Spinal cord (tissue), 10 donors: ENCODE measurements at places on chromosomes 12 and 14. TPM values are rescaled to one million over a fixed set of nuclear protein-coding genes. Genes with fewer than 3 reads are reported as not detected.

DNA sequence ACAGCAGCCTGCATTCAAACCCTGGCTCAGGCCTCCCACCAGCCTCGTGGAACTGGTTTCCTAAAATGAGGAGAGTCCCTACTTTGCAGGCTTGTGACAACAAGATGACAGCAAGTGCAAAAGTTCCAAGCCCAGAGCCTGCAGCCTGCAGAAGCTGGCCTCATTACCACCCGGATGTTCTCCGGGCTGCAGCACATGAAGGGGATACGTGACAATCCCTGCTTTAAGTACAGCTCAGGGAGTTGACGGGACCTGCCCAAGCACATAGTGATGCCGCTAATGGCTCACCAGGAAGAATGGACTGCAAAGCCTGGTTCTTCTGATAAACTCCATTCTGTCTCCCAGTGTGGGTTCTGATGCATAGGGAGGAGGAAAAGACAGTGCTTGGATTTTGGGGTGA is 15.0 kb downstream of the SSH1 start:
- DNase-seq: no peak

The TMCC3 gene
- total RNA-seq: 24.0 TPM

GRCh38 chr12:46261646-46262045 is 7.2 kb downstream of the SLC38A1 start:
- no peak for DNase-seq

The SPPL3 gene
- 30.7 TPM for total RNA-seq

The PTHLH gene
- 7.7 TPM for total RNA-seq

DNA sequence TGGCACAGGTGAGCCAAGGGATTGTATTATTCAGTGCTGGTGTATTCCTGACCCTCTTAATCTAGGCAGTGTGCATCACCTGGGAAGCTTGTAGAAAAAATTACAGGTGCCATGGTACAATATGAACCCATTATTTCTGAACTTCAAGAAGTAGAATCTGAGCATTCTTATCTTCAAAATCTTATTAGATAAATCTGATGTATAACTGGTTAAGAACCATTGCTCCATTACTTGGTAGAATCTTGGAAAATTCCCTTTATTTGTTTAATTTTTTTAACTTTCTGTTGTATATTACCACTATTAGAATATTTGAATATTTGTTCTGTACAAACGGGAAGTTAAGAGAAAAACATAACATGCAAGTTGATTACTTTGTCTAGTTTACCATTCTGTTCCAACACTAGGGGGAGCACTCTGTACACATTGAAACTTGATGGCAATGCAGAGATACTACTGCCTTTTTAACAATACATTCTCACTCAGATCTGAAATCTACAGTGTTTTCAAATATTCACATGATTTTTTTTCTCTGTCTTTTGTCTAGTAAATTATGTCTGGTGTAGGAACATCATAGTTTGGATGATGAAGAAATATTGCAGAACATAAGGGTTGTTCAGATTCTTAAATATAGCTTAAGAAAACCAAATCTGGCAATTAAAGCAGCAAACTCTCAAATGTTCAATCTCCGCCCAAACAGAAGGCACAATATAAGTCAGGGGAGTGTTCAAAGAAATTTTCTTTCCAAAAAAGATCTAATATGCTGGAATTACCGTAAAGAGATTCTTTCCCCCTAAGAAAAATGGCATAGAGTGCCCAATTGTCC is 196.6 kb downstream of the PCNX1 start:
- peak; percentile 29 for DNase-seq

- DNase-seq: no peak
Observed at GRCh38 chr12:98532687-98533304, 17.4 kb downstream of the TMPO start.

DNA sequence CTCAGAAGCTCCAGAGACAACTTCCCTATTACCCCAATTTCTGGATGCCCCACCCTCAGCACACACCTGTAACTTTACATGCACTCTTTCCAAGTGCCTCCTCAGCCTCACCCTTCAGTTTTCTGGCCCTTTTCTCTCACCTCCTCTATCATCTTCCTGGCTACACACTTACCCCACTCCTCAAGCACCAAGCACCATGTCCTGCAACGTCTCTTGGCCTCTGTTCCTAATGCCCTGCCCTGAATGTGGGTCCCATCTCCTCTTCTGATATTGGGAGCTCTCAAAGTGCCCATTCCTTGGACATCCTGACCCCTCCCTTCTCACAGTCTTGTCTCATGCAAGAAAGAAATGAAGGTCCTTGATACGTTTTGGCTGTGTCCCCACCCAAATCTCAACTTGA is 1.2 kb downstream of the KRT72 start:
- no peak for DNase-seq

DNA sequence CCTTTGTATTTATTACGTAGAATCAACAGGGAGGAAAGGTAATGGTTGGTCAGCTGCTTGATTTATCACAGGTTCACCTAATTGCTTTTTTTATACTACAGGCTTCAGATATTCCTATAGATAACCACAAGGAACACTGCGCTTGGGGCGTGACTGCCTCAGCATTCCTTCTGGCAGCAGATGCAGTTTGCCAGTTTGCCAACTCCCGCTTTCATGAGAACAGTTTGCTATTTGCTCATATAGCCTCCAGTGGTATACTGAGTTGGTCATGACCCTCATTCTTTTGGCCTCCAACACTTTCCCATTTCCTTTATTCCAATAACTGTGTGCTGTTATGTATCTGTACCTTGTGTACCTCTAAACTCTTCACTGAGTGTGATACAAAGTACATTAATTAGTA is 38.6 kb upstream of the ACSM4 start:
- DNase-seq: no peak

- no peak for DNase-seq
Observed at GRCh38 chr12:106131676-106132075, 7.1 kb downstream of the NUAK1 start.

- DNase-seq: no peak
Observed at GRCh38 chr12:7869137-7869536, 3.6 kb downstream of the SLC2A14 start.

DNA sequence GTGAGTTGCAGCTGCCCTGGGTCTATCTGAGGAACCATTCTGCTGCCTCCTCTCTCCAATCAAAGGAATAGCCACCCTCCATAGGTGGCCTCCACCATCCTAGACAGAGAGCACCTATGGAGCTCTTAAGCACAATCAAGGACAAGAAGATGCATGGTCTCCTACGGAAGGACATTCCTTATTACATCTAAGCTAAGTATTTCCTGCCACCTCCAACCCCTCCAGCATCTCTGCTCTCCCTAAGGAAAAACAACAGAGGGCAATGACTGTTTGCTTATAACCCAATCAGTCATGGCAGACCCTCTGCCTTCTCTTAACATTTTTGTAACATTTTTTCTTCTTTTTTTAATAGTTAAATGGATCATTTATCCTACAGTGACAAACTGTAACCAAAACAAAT is 14.8 kb upstream of the OR6J1 start:
- no peak for DNase-seq

DNA sequence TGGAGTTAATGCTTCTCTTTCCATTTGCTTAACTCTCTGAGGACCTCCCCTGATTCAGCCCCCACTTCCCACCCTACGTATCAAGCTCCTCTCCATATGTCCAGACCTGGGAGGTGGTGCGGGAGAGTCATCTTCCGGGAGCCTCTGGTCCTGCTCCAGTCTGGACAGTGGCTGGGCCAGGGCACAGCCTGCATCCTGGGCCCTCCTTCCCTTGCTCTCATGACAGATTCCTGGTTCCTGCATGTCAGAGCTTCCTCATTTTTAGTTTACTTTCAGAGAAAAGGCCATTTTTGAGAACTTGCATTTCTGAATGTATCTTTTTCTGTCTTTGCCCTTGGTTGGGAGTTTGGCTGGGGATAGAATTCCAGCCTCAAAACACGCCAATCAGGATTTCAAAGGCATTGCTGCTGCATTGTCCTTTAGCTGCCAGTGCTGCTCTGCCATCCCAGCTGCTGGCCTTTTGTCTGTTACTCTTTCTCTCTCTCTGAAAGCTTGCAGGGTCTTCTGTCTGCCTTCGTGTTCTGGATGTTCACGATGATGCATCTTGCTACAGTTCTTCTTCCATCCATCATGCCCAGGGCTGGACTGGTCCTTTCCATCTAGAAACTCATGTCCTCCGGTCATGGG is 54.7 kb downstream of the SLC6A12 start:
- no peak for DNase-seq

- peak; percentile 37 for DNase-seq
Observed at GRCh38 chr14:33297565-33297964, 358.9 kb downstream of the NPAS3 start.

The MYF5 gene
- not detected for total RNA-seq

GRCh38 chr12:100484183-100484886 is 10.7 kb downstream of the NR1H4 start:
- no peak for DNase-seq

GRCh38 chr14:36518586-36519430 is 1.2 kb downstream of the NKX2-1 start:
- DNase-seq: no peak

- DNase-seq: peak; percentile 34
Observed at GRCh38 chr12:121060149-121061001, 21.3 kb upstream of the OASL start.
